CD14-positive monocyte (primary cell): ENCODE measurements at places on chromosomes 5 and 9. TPM values are rescaled to one million over a fixed set of nuclear protein-coding genes. Genes with fewer than 3 reads are reported as not detected.

DNA sequence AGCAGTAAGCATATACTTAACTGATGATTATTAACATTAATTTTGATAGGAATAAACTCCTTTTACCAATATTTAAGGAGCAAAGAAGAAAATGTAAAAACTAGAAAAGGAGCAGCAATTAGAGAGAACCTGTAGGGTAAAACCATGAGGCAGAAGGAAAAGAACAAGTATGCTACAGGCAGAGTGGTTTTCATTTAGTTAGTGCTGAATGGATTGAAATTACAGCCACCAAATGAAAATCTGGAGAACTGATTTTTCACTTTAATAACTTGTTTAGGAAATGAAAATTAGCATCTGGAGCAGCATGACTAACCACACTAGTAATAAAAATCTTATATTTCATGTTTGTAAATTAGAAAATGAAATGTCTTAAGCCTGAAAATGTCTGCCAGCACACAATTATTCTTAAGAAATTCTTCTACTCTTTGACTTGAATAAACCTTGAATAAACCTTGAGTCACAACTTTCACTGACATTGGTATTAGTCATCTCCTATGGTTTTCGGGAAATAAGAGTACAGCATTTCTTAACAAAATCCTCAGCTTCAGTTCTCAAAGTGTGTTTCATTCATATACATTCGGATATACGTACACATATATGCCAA, 1504.9 kb upstream of the C9orf72 start:
- H3K4me1 ChIP-seq: no peaks in the 10 kb centered on the region
- no peak for DNase-seq
- no peak overlapping the region for H3K4me3 ChIP-seq
- H3K36me3 ChIP-seq: no peaks in the 10 kb centered on the region

DNA sequence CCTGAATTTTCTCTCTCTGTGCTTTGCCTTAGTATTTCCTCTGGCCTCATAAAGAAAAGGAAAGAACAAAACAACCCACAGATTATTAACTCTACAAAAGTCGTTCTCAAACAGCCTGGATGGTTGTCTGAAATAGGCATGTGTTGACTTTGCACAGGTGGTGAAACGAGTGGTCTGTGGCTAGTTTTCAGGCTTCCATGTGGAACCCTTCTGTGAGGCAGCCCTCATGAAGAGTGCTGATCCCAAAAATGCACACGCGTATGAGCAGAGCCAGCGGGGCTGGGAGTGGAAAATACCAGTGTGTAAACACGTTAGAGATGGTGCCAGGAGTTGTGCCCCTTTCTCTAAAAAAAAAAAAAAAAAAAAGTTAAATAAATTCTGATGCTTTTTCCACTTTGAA, 4.9 kb upstream of the PSAT1 start:
- H3K4me3 ChIP-seq: no peak overlapping the region
- peaks cover 11% of the 10 kb centered on the region for H3K4me1 ChIP-seq
- H3K27me3 ChIP-seq: peaks cover 11% of the 10 kb centered on the region
- no peak for DNase-seq
- no peaks in the 10 kb centered on the region for H3K36me3 ChIP-seq

- DNase-seq: no peak
- H3K4me3 ChIP-seq: no peak overlapping the region
- H3K4me1 ChIP-seq: no peaks in the 10 kb centered on the region
- H3K36me3 ChIP-seq: no peaks in the 10 kb centered on the region
Observed at GRCh38 chr5:153702265-153702664, 211.8 kb downstream of the GRIA1 start.

GRCh38 chr5:162227075-162227474, 159.5 kb downstream of the GABRG2 start:
- no peak overlapping the region for H3K27ac ChIP-seq
- no peak overlapping the region for H3K4me3 ChIP-seq
- H3K4me1 ChIP-seq: no peaks in the 10 kb centered on the region
- no peaks in the 10 kb centered on the region for H3K27me3 ChIP-seq
- DNase-seq: no peak
- no peaks in the 10 kb centered on the region for H3K36me3 ChIP-seq

MLANA gene
- polyA plus RNA-seq: not detected

ANXA2R gene
- polyA plus RNA-seq: 2.3 TPM
